Stimulated activated CD4-positive, alpha-beta T cell treated with anti-CD3 and anti-CD28 coated beads, Interleukin-1b, Interleukin-23, amount 100 ng/mL, for 48 hours (primary cell): ENCODE measurements at places on chromosomes 7 and 10.
A peak's percentile ranks its signal among the peaks of the same experiment; 100 is the strongest.

DNA sequence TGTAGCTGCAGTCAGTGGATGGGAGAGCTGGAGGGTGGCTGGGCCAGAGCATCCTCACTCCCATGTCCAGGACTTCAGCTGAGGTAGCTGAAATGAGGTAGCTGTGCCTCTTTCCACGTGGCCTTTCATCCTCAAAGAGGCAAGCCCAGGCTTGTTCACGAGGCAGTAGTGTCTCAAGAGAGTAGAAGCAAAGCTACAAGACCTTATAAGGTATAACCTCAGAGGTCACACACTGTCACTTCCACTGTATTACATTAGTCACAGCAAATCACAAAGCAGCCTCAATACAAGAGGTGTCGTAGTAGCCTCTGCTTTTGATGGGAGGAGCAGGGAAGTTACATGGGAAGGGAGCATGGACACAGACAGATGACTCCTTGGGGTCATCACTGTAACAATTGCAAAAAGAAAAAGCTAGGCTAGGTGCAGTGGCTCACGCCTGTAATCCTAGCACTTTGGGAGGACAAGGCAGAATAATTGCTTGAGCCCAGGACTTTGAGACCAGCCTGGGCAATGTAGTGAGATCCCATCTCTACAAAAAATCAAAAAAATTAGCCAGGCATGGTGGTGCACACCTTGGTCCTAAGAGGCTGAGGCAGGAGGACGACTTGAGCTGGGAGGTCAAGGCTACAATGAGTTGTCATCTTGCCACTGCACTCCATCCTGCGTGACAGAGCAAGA lies 97.5 kb downstream of the SKIDA1 start:
- DNase-seq = no peak

- DNase-seq = no peak
Measured at GRCh38 chr10:27464993-27465392, 39.1 kb upstream of the RAB18 start.

DNA sequence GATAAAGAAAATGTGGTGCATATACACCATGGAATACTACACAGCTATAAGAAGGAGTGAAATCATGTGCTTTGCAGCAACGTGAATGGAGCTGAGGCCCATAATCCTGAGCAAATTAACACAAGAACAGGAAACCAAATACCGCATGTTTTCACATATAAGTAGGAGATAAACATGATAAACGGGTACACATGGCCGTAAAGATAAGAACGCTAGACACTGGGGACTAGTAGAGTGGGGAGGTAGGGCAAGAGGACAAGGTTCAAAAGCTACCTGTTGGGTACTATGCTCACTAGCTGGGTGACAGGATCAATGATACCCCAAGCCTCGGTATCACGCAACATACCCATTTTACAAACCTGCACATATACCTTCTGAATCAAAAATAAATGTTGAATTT lies 113.7 kb downstream of the CSTF2T start:
- no peak for DNase-seq

DNA sequence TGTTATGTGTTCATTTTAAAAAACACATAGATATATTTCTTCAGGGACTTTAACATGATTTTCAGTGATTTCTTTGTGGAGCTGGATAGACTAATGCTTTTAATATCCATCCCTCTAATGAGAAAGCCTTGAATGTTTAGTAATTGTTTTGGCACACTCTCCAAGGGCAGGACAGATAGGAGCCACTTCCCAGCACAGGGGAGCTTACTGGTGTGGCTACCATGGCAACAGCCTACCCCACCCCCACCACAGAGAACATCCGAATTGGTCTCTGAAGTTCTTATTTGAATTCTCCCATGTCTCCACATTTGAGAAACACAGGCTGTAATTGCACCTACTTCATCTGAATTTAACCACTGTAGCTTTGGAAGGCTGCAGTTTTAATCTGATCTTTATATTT lies 87.7 kb downstream of the PRKG1 start:
- no peak for DNase-seq

- no peak for DNase-seq
Measured at GRCh38 chr10:5510281-5511072, 11.1 kb upstream of the CALML5 start.

GRCh38 chr10:33325929-33326328 lies 8.5 kb downstream of the NRP1 start:
- DNase-seq = no peak

DNA sequence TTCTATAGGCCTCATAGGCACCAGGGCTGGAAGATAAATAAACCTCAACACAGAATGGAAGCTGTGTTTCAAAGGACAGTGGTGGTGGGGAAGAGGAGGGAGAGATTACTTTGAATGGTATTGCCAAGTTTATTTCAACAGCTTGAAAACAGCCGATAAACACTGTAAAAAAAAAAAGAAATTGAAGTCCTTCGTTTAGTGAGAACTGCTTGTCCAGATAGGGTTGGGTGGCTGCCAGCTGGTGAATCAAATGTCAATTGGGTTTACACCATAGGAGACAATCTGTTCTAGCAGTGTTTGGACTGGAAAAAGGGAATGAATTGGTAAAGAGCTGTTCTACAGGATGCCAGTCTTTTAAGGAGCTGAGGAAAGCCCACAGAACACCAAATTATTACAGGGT lies 254.8 kb downstream of the PHF14 start:
- DNase-seq = no peak

DNA sequence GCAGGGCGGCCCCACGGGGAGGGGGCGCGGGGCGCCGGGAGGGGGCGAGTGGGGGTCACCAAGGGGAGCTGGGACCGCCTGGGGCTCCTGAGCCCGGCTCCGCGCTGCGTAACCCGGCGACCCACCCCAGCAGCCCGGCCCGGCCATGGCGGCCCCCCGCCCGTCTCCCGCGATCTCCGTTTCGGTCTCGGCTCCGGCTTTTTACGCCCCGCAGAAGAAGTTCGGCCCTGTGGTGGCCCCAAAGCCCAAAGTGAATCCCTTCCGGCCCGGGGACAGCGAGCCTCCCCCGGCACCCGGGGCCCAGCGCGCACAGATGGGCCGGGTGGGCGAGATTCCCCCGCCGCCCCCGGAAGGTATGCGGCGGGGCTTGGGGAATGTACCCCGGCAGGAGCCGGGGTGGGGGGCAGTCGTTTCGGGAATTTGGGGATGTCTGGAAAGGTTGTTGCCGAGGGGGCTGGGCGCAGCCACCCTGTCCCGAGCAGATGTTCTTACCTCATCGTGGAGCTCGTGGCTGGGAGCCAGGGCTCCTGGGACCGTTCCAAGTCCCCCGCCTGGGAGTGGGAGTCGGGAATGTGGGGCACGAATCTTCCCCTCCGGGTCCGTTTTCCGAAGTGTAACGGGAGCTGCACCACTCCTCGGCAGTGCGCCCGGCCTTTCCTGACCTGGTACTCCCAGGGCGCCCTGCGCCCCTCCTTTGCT lies 431 bp downstream of the ZYX start:
- DNase-seq = no peak

- DNase-seq = no peak
Measured at GRCh38 chr10:120477743-120478141, 20.7 kb downstream of the PLPP4 start.

- no peak for DNase-seq
Measured at GRCh38 chr7:80843018-80843677, 75.7 kb downstream of the SEMA3C start.

- DNase-seq = no peak
Measured at GRCh38 chr7:18849130-18849529, 268.3 kb downstream of the TWIST1 start.

DNA sequence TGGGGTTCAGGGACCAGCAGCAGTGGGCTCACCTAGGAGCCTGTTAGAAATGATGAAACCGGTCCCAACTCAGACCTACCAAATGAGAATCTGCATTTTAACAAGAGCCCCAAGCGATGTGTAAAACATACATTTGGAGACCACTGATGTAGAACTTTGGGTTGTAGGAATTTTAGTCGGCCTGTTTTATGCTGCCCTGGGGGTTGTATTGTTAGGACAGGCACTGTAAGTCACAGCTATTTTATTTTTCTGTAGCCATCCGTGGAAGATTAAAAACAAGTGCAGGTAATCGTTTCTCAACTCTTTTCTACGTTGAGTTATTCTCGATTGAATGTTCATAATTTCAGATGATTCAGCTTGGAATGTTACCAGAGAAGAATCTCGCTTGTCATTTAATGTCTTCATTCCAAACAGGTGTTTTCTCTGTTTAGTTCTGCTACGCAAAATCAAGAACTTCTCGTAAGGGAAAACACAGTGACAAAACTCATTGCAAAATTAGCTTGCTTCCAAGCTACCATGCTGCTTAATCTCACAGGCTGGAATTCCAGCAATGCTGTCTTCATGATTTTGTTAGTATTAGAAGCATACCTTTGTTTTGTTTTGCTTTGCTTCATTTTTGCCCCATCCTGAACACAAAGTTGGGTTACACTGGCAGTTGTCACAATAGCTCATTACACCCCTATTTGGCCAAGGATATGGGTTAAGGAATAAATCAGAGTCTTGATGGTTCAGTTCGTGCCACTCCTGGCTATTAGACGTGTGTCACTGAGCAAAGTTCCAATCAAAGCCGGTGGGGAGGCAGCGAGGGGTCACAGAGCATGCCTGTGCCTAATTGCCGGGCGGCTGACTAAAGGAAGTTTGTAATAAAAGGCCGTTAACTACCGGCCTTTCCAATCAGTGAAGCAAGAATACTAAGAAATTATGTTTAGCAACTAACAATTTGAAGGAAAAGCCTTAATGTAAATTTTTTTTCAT lies 676.9 kb downstream of the GATA3 start:
- DNase-seq = no peak

DNA sequence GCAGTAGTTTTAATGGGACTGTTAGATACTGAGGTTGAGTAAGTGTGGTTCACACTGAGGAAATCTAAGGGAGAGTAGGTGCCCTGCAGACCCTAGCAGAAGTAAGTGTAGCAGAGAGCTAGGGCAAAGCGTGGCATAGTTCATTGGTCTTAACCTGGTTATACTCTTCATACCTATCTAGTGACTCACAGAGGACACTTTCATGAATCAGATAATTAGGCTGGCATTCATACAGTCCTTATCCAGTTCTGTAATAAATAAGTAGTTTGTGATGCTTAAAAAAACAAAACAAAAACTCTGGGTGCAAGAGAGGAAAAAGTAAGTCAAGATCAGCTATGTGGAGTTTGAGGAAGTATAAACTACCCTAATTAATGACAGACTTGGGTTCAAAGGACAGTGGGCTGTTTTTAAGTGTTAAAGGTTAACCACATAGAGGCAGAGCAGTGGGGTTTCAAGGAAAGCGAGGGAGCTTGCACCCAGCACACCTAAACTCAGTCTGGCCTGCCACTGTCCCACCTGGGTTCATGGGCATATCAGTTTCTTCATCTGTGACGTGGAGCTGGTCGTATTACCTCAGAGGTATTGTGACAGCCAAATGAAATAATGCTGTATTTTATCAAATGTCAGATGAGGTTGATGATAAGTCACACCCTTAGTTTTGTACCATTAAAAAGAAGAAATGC lies 27.1 kb downstream of the LMTK2 start:
- no peak for DNase-seq

DNA sequence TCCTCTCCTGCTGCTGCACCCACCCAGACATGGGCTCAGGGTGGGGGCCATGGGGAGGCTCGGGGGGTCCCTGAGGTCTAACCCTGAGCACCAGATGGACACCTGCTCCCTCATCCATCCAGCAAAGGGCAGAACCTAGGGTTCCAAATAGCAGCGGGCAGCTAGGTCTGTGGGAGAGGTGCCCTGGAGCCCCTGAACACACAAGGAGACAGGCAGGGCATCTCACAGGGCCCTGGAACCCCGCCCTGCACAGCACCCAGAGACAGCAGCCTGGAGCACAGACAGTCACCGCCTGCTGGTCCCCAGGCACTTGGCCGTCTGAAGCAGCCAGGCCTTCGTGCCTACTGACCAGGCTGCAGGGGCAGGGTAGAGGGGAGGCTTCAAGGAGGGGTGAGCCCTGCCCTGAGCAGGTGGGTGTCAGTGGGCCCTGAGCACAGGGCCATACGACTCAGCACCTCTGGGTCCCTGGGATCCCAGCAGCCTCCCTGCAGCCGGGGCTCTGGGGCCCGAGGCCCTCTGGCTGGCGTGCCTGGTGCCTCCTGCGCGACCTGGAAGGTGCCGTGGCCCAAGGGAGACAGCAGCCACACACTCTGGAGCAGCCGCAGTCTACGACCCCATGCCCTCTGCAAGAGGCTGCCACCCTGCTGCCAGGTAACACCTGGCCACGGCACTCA lies 38.3 kb downstream of the GET4 start:
- no peak for DNase-seq

DNA sequence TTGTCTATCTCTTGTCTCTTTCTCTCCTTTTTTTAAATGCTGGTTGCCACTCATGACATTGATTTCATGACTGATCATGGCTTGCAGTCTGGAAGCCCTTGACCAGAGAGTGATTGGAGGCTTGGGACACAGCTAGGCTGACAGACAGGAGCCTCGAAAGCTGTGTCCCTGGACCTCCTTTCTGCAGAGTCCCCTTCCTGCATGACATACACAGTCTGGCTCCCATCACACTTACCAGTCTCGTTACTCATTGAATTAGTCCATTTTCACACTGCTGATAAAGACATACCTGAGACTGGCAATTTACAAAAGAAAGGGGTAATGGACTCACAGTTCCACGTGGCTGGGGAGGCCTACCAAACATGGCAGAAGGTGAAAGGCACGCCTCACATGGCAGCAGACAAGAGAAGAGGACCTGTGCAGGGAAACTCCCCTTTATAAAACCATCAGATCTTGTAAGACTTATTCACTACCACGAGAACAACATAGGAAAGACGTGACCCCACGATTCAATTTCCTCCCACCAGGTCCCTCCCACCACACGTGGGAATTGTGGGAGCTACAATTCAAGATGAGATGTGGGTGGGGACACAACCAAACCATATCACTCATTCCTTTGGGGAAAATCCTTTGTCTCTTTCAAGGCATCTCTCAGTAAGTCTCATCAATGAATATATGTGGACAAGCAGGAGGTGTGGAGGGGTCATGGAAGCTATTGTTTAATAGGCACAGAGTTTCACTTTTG lies 102.3 kb downstream of the TBXAS1 start:
- DNase-seq = peak; percentile 37

GRCh38 chr7:51070151-51070550 lies 246.5 kb downstream of the COBL start:
- no peak for DNase-seq

DNA sequence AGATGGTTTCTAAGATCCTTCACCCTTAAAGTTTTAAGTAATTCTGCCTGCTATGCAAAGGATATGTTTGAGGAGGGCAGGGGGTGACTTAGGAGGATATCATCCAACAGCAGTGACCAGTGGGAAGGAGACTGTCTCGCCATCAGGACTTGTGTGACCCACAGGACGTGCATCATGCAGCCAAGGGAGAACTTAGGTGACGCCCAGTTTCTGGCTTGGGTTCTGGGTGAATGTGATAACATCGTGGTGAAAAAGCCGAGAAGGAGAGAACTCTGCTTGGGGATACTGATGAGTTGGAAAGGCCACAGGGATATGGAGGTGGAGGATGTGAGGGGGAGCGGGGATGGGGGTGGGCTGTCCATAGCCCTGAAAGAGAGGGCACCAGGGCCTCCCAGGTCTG lies 3.8 kb downstream of the WIPI2 start:
- no peak for DNase-seq

GRCh38 chr10:123449234-123449962 lies 216.8 kb upstream of the GPR26 start:
- DNase-seq = no peak
